ENCODE measurements at places on chromosomes 2 and 18.

DNA sequence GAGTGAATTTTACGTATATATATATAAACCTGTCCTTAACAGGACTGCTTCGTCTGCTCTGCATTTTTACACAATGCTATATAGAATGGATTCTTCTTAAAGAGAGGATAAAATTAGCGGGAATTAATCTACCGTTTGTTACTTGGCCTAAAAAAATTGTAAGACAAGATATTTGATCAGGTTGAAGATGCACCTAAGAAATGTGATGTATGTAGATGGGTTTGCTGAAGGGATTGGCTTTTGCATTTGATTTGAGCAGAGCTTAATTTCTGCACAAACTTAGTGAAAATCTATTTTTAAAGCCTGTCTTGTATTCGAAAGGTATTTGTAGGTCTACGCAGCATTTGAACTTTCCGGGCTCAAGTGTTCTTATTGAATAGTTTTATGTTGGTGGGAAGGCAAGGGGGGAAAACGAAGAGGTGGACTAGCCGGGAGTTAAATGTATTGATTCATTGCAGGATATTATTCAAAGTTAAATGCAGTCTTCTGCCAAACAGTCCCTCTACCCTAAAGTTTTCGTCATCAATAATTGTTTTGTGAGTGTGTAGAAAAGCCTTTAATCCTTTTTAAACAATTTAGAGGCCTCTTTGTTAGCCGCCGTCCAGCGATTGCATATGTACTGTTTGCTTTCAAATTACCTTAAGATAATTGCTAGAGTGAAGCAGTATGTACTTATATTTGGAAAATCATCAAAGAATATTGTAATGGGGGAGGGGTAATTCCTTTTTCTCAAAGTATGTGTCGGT is 1.2 kb downstream of the PPP1CB start:
- no peak for DNase-seq

GRCh38 chr18:4096486-4096885 is 358.6 kb downstream of the DLGAP1 start:
- DNase-seq, result no peak

DNA sequence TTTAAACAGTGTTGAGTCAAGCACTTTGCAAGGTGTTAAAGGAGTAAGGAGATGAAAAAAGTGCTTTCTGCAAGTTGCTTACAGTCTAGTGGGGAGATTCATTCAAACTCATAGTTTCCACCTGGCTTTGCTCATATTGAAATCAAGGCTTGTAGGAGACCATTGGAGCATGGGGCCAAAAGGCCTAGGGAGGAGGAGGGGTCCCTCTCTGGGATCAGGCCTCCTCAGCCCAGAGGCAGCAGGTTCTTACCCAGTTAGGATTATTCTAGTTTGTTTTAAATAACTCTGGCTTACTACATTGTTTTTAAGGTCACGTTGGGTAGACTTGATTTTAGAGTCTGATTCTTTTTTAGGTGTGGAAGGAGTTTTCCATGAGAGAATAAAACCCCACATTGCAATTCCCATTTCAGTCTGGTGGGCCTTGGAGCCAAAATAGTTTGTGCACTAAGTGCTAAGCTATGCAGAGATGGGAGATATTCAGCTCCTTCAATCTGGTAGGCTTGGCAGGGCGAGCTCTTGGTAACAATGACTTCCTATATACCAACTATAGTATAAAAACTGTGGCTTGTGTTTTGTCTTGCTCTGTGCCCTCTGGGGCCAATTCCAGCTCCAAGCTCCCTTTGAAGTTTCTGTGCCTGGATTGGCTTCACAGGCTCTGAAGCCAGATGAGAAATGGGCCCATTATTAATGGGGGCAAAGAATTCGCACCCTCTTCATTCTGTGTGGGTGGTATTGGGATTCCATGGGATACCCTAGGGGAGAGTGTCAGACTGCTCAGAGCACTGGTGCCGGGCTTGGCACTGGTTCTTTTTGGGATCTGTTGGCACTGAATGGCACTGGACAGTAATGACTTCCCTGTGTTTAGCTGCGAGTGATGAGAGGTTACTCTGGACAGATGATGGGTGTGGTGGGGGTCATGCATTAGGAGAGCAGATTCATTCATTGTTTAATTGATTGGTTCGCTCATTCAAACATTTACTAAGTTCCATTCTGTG is 301.1 kb downstream of the MYCN start:
- DNase-seq, result no peak

- DNase-seq, result no peak
Measured at GRCh38 chr18:3869848-3870247, 419.9 kb downstream of the TGIF1 start.

GRCh38 chr2:134327367-134327766 is 73.5 kb downstream of the MGAT5 start:
- DNase-seq, result no peak

GRCh38 chr18:45874491-45875184 is 49.2 kb downstream of the SIGLEC15 start:
- DNase-seq, result peak; percentile 16

GRCh38 chr2:186281726-186282125 is 204.3 kb upstream of the ZC3H15 start:
- no peak for DNase-seq

DNA sequence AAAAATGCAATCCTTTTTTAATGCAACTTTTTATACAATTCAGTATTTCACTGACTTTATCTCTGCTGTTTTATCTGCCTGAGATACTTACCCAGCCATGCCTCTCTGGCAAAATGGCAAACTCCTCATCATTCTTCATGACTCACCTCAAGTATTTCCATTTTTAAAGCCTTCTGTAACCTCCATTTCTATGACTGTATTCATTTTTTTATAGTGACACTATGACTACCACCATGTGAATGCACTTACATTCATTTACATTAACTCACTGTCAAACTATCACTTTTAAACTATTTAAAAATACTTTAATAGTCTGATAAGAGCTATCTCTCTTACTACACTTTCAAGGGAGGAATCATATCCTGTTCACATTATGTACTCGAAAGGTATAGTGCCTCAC is 99.4 kb upstream of the SCN7A start:
- no peak for DNase-seq

DNA sequence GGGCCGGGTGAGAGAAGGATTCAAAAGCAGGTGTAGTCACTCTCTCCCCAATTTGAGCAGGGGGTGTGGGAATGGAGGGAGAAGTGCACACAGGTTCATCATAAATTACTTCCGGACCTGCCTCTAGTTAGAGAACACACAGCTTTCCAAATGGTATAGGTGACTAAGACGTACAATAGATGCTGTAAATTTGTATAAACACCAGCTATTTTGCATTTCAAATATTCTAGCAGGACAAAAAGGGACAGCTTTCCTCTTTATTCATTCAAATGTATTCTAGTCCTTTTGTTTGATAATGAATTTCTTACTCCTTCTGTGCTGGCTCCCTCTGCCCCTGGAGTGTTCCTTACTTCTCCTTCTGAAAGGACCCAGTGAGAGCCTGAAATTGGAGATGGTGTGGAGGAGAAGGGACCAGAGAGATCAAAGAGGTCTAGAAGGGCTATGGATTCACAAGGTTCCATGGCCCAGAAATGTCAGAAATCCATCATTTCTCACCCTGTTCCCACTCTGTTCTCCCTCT is 53.2 kb upstream of the SH3BP4 start:
- no peak for DNase-seq

- DNase-seq, result no peak
Measured at GRCh38 chr2:115763601-115764000, 1321.2 kb downstream of the DPP10 start.

- DNase-seq, result no peak
Measured at GRCh38 chr2:100327742-100328141, 5.4 kb upstream of the LONRF2 start.

All from GM12891 (cell line).